ENCODE measurements at places on chromosomes 3 and 15. TPM values are rescaled to one million over a fixed set of nuclear protein-coding genes. Genes with fewer than 3 reads are reported as not detected.

DNA sequence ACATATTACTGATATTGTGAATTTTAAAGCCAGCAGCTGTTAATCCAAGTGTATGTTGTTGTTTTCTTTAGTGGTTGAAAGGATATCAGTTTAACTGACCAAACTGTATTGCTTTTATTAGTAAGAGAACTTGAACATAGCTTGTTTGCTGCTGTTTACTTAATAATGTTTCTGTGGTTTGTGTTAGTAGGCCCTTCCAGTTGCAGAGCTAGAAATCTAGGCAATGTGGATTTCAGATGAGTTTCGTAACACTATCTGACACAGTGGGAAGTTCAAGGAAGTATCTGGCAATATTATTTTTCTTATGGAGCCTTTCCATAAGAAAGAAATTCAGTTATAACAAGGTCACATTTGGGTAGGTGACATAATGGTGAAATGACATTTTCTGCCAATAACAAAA is 18.5 kb downstream of the ZNF609 start:
- no peak overlapping the region for H3K4me3 ChIP-seq
- H3K27ac ChIP-seq: no peak overlapping the region
- H3K36me3 ChIP-seq: no peaks in the 10 kb centered on the region
- H3K4me1 ChIP-seq: peaks cover 23% of the 10 kb centered on the region

GRCh38 chr3:5213574-5213966 is 26.1 kb downstream of the EDEM1 start:
- no peak for DNase-seq
- peaks cover 84% of the 10 kb centered on the region for H3K36me3 ChIP-seq
- H3K27ac ChIP-seq: peak overlapping the region; percentile 74

DNA sequence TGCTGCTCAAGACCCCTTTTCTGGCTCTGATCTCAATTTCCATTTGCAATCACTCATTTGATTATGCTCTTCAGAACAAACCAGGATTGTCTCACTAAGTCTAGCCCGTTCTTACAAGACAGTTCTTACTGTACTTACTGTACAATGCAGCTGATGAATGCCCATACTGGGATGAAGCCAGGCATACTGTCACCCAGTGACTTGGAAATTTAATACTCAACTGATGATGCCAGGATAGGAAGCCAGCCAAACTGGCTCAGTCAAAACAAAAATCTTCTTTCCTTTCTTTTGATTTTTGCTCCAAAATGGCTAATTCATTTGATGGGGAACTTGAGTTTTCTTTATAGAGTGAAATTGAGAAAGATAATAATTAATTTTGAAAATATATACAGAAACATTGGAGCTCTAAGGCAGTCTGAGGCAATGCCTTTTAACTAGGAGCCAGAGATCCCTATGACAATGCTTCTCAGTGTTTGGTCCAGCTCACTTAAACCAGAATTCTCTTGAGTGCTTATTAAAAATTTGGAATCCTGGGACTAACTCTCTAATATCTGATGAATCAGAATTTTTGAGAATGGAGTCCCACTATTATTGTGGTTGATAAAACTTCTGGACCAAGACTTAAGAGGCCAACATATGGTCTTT is 265.6 kb upstream of the THBS1 start:
- no peaks in the 10 kb centered on the region for H3K36me3 ChIP-seq
- H3K27ac ChIP-seq: no peak overlapping the region
- no peak overlapping the region for H3K4me3 ChIP-seq
- no peaks in the 10 kb centered on the region for H3K4me1 ChIP-seq

- no peaks in the 10 kb centered on the region for H3K4me1 ChIP-seq
- no peak for DNase-seq
- no peaks in the 10 kb centered on the region for H3K27me3 ChIP-seq
- no peak overlapping the region for H3K4me3 ChIP-seq
- no peak overlapping the region for H3K27ac ChIP-seq
Observed at GRCh38 chr3:104745313-104745712, 621.4 kb upstream of the ALCAM start.

DNA sequence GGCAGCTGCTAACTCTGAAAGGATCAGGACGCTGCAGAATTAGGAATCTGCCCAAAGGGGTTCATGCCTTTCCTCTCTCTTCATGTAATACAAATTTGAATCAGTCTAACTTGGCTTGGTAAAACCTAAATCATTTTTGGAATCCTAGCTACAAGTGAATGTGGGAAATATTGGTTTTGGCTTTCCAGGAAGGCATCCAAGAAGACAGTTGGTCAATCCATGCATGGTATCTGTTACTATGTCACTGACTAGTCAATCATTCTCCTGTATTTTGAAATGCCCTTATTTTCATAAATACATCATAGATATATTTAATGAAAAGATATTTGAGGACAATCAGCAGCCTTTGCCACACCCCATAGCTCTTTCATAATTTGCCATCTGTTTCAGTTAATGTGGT is 7.5 kb upstream of the PLS1 start:
- H3K4me3 ChIP-seq: no peak overlapping the region
- H3K4me1 ChIP-seq: no peaks in the 10 kb centered on the region
- no peak for DNase-seq
- H3K27me3 ChIP-seq: peaks cover 7% of the 10 kb centered on the region
- no peak overlapping the region for H3K27ac ChIP-seq
- H3K36me3 ChIP-seq: no peaks in the 10 kb centered on the region

DNA sequence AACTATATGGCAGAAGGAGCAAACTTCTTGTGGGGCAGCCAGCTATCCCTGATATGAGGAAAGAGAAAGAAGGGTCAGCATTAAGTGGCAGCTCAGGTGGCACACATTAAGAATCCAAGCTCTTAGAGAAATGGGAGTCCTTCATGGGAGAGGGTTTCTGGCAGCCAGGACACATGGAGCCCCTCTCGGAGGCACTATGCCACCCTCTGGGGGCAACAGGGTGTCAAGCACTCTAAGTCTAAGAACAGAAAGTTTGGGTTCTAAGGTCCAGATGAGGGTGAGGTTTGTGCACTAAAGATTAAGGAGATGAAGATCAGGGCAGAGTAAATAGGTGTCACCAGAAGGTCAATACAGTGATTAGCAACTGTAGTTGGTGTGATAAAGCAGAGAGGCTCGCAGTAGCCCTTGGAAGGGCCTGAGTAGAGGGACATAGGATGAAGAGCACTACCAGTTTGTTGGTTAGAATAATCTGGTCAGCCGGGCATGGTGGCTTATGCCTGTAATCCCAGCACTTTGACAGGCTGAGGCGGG is 89.3 kb downstream of the ST6GAL1 start:
- no peak for DNase-seq
- H3K36me3 ChIP-seq: peaks cover 24% of the 10 kb centered on the region

DNA sequence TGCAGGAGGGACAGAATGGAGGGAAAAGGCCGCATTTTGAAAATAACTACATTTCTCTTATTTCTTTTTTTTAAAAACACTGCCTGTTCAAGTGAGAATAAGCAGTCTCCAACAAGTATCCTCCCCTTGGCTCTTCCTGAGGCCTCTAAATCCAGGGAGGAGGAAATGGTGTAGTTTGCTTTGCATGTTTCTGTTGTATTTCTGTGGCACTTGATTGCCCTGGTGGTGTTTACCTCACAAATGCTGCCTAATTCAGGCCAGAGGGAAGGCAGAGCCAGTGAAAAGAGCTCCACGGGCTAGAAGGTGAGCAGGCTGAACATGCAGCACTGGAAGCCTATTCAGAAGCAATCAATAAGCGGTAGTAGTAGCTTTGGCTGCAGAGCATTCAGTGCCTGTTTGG is 149.3 kb upstream of the ATP11B start:
- no peak overlapping the region for H3K4me3 ChIP-seq
- peaks cover 6% of the 10 kb centered on the region for H3K4me1 ChIP-seq

The CFAP100 gene
- not detected for total RNA-seq

The LDHAL6B gene
- not detected for total RNA-seq

The MESP2 gene
- total RNA-seq: not detected

The HIGD2B gene
- 0.31 TPM for total RNA-seq
